ENCODE measurements at places on chromosomes 7 and 10. TPM values are rescaled to one million over a fixed set of nuclear protein-coding genes. Genes with fewer than 3 reads are reported as not detected.
A peak's percentile ranks its signal among the peaks of the same experiment; 100 is the strongest.

DNA sequence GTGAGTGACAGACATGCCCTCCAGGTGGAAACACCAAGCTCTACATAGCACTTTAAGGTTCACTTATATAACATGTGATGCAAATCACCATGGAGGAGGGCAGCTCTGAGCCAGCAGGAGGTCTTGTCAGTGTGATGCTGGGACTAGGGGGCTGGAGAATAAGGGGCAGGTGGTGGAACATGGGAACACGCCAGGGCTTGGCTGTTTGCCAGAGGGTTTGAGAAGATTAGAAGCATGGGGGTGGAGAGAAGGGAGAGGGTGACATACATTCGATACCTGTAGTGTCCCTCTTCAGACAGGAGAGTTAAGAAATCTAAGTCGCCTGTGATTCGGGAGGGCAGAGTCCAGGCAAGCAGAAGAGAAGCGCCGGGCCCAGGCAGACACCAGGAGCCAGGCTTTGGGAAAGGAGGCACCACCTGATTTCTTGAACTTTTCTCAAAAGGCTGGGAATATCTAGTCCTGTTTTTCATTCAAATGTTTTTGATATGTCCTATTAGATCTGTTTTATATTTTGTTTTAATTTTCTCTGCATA, 16.9 kb upstream of the LAMB4 start:
- H3K4me3 ChIP-seq: no peak overlapping the region
- no peaks in the 10 kb centered on the region for H3K4me1 ChIP-seq

- no peaks in the 10 kb centered on the region for H3K36me3 ChIP-seq
- DNase-seq: no peak
- peaks cover 3% of the 10 kb centered on the region for H3K27me3 ChIP-seq
- H3K4me1 ChIP-seq: peaks cover 8% of the 10 kb centered on the region
These were observed 358.2 kb upstream of the MEOX2 start for GRCh38 chr7:16044645-16045044.

DNA sequence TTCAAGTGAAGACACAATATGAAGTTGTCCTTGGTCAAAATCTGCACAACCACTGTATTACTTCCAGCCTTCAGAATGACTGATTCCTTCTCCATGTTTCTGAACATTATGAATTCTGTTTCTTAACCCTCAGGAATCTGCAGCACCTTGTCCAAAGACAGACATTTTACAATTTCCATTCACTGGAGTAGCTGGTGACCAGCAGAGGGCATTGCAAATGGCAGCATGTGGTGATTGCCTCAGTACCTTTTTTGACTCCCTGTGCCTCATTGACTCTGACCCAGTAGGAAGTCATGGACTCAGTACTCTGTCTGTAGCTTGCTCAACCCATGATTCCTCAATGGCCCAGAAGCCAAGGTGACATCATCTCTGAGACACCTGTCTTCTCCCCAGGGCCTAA, 879 bp upstream of the VPS41 start:
- no peak for DNase-seq
- H3K36me3 ChIP-seq: no peaks in the 10 kb centered on the region
- H3K27ac ChIP-seq: no peak overlapping the region
- H3K27me3 ChIP-seq: no peaks in the 10 kb centered on the region
- no peak overlapping the region for H3K4me3 ChIP-seq

DNA sequence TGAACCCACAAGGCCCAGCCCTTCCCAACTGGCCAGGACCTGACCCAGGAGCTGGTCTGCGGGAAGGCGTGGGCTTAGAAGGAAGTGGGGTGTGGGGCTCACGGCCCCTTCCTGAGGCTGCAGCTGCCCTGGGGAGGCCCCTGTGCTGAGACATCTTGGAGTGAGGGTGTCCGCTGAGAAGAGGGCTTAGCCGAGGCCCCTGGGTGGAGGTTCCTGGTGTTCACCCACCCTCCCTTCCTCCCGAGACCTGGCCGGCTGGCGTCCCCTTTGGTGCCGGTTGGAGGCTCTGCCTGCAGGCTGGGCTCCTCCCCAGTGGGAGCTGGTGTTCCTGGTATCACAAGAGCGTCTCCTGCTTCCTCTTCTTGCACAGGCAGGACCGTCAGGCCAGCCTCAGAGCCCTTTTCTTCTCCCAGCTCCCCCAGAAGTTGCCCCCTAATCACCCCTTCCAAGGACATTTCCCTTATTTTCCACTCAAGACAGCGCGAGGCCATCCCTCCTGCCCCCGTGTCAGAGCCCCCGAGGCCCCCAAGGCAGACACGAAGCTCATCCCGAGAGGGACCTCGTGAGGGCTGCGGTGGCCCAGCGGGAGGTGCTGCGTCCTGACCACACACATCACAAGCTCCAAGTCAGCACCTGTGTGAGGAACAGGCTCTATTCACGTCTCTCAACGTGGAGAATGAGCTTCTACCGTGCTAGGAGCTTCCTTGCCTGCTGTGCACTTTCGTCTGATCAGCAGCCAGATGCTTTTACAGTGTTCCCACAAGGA, 25.1 kb upstream of the FAM20C start:
- H3K36me3 ChIP-seq: no peaks in the 10 kb centered on the region
- no peak overlapping the region for H3K27ac ChIP-seq
- no peak overlapping the region for H3K4me3 ChIP-seq
- no peaks in the 10 kb centered on the region for H3K4me1 ChIP-seq
- DNase-seq: no peak

DNA sequence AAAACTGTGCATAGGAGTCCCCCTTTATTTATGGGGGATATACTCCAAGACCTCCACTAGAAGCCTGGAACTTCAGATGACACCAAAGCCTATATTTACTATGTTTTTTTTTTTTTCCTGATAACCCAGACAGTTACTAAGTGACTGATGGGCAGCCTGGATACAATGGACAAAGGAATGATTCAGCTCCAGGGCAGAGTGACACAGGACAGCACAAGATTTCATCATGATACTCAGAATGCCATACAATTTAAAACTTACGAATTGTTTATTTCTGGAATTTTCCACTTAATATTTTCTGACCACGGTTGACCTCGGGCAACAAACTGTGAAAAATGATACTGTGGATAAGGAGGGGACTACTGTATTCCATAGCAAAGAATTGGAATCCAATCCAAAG, 843.6 kb downstream of the PCDH15 start:
- H3K4me3 ChIP-seq: no peak overlapping the region
- H3K27me3 ChIP-seq: no peaks in the 10 kb centered on the region
- no peak for DNase-seq
- no peaks in the 10 kb centered on the region for H3K36me3 ChIP-seq
- no peaks in the 10 kb centered on the region for H3K4me1 ChIP-seq
- no peak overlapping the region for H3K27ac ChIP-seq

DNA sequence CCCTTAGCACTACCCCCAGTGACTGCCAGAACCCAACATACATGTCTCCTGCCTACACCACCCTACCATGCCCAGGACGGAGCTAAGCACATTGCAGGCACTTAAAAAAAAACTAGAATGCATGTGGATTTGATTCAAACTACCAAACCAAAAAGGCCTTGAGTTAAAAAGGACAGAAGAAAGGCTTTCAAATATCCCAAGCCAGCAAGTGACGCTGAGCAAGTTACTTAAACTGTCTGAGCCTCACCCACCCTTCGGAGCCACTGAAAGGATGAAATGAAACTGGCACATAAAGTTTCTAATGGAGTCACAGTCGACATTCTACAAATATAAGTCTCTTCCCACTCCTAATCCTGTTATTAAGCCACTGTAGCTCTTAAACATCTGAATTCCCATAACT, 1.8 kb downstream of the CPXM2 start:
- DNase-seq: peak; percentile 10
- H3K4me1 ChIP-seq: no peaks in the 10 kb centered on the region
- peak overlapping the region; percentile 68 for H3K4me3 ChIP-seq
- H3K36me3 ChIP-seq: no peaks in the 10 kb centered on the region

DNA sequence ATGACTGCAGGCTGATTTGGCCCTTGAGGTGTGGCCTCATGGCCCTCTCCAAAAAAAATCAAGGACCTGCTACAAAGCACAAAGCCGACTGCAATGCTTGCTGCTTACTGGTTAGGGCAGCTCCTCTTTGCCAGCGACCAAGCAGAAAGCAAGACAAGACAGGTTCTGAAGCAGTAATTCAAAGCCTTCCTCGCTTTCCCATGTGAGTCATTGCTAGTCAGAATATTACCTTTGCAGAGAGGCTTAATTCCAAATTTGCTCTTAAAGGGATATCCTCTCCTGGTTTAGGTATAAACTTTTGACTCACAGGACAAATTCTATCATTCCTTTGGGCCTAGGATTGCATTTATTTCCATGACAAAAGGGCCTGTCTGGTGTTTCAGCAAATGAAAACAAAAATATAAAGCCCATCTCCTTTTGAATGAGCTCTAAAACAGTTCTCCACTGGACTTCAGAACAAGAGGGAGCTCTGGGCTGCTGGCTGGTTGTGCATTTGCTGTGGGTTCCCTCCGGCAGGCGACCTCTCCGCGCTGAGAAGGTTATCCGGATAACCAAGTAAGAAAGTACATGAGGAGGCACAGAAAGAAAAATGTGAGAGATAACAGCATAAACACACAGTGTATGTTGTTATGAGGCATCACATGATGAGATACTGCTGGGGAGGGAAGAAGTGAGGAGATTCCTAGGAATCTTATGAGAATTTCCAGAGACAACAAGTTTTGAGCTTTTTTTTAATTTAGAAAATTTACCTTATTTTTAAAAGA, 90.8 kb downstream of the EGFR start:
- H3K27ac ChIP-seq: 0 out of 2 replicates have a peak overlapping the region, but pooled peaks have one; percentile 11
- H3K27me3 ChIP-seq: no peaks in the 10 kb centered on the region
- no peaks in the 10 kb centered on the region for H3K36me3 ChIP-seq
- peak; percentile 56 for DNase-seq

GRCh38 chr7:116511552-116512519, 12.3 kb downstream of the CAV2 start:
- peak overlapping the region; percentile 30 for H3K27ac ChIP-seq
- H3K4me1 ChIP-seq: peaks cover 16% of the 10 kb centered on the region
- H3K27me3 ChIP-seq: no peaks in the 10 kb centered on the region
- H3K36me3 ChIP-seq: peaks cover 28% of the 10 kb centered on the region

DNA sequence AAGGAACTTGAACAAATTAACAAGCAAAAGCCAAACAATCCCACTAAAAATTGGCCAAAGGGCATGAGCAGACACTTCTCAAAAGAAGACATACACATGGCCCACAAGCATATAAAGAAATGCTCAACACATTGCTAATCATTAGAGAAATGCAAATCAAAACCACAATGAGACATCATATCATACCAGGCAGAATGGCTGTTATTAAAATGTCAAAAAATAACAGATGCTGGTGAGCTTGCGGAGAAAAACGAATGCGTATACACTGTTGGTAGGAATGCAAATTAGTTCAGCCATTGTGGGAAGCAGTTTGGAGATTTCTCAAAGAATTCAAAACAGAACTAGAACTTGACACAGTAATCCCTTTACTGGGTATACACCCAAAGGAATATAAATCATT, 311.7 kb upstream of the HPS1 start:
- H3K27ac ChIP-seq: no peak overlapping the region
- H3K36me3 ChIP-seq: no peaks in the 10 kb centered on the region
- no peak overlapping the region for H3K4me3 ChIP-seq
- no peaks in the 10 kb centered on the region for H3K4me1 ChIP-seq
- no peak for DNase-seq
- H3K27me3 ChIP-seq: no peaks in the 10 kb centered on the region

DNA sequence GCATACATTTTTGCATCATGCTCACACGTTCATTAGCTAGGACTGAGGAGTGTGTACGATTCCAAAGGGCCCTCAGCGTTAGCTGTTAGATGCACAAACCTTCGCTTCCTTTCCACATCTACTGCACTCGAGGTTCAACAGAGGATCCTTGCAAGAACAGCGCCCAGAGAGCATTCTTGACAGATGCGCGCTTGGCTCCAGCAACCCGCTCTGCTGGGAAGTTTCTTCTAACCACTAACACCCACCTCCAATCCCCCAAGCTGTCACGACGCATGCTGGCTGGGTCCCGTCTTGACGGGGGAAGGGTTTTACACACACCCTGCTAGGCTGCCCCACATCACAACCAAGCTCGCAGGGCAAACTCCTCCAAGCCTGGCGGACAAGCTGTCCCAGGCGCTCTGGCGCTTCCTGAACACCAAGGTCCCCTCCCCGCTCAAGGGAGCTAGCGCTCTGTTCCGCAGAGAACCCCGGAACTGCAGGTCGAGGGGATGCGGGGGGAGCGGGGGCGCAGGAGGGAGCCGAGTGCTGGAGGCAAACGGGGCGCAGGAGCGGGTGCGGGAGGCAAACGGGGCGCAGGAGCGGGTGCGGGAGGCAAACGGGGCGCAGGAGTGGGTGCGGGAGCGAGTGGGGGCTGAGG, 653 bp upstream of the ADRB1 start:
- H3K4me1 ChIP-seq: no peaks in the 10 kb centered on the region
- H3K27me3 ChIP-seq: peaks cover 72% of the 10 kb centered on the region
- DNase-seq: peak; percentile 37
- H3K36me3 ChIP-seq: no peaks in the 10 kb centered on the region
- H3K4me3 ChIP-seq: peak overlapping the region; percentile 12

DNA sequence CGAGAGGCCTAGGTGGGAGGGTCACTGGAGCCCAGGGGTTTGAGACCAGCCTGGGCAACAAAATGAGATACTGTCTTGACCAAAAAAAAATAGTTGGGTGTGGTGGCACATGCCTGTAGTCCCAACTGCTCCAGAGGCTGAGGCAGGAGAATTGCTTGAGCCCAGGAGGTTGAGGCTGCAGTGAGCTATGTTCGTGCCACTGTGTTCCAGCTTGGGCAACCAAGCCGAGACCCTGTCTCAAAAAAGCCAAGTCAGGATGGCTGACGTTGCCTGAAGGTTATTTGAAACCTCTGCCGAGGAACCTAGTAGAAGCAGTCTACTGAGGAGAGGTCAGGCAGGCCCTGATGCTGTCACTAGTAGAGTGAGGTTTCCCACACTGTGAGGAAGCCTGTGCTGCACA, 22.8 kb downstream of the DNAJB6 start:
- no peak overlapping the region for H3K4me3 ChIP-seq
- DNase-seq: no peak
- H3K27ac ChIP-seq: no peak overlapping the region
- H3K36me3 ChIP-seq: peaks cover 42% of the 10 kb centered on the region

- no peaks in the 10 kb centered on the region for H3K27me3 ChIP-seq
- 0 out of 2 replicates have a peak, but pooled peaks cover 7% of the 10 kb centered on the region for H3K4me1 ChIP-seq
- no peak overlapping the region for H3K27ac ChIP-seq
- no peak overlapping the region for H3K4me3 ChIP-seq
These were observed 49.9 kb downstream of the ARL4A start for GRCh38 chr7:12737373-12737772.

PLEKHS1 gene
- not detected for total RNA-seq

NPM3 gene
- total RNA-seq: 69.6 TPM

SLC26A5 gene
- total RNA-seq: not detected

MPLKIP gene
- total RNA-seq: 19.2 TPM

TRIL gene
- 0.32 TPM for total RNA-seq

NKX2-3 gene
- total RNA-seq: not detected
